ENCODE measurements at places on chromosomes 2 and 18.

DNA sequence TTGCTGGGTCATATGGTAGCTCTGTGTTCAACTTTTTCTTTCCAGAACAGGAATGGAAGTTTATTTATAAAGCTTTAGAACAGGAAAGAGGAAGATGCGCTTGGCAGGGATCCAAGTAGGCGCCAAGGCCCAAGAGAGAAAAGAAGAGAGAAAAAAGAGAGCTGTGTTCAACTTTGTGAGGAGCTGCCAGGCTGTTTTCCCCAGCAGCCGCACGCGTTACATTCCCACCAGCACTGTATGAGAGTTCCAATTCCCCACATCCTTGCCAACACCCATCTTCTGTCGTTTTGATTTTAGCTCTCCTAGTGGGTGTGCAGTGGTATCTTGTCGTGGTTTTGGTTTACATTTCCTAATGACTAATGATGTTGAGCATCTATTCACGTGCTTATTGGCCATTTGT lies 51.4 kb downstream of the KCNF1 start:
- no peak for DNase-seq

- no peak for DNase-seq
Measured at GRCh38 chr18:78856569-78857313, 122.9 kb upstream of the SALL3 start.

DNA sequence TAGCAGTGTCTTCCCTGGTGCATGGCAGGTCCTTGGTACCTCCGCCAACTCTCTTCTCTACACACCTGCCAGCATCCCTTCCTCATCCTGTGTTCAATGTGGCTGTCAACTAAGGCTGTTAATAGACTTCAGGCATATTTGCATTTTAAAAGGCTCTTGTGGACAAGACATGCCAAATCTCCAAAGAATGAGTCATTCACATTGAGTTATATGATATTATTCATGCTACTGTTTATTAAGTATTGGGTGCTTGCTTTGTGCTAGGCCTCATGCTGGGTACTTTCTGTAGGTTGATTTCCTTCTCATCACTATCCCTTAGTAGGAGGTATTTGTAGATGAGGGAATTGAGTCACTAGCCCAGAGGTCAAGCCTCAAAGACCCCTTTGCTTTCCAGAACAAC lies 5.2 kb downstream of the MYO1B start:
- DNase-seq, result no peak

DNA sequence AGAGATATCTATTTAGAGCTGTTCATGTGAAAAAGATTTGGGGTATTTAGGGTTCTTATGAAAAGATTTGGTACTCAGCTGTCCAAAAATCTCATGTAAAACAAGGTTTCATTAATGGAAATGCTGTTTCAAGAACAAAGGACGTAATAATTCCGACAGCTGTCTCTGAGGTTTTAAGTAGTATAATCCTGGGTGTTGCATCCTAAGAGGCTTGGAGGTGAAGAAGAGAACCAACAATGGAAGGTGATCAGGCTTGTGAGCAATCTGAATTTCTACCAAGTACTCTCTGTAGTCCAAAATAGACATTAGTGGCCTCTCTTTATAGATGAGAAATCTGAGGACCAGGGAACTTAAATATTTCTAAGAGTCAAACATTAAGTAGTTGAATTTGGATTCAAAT lies 205.1 kb downstream of the BABAM2 start:
- no peak for DNase-seq

- no peak for DNase-seq
Measured at GRCh38 chr18:24754583-24755253, 294.3 kb downstream of the HRH4 start.

GRCh38 chr2:10043906-10044601 lies 704 bp downstream of the KLF11 start:
- DNase-seq, result peak; percentile 75

GRCh38 chr2:232971744-232972143 lies 41.3 kb downstream of the NGEF start:
- no peak for DNase-seq

- DNase-seq, result peak; percentile 15
Measured at GRCh38 chr2:96906729-96907114, 36.8 kb upstream of the SEMA4C start.

- no peak for DNase-seq
Measured at GRCh38 chr2:27887111-27887510, 3.1 kb downstream of the RBKS start.

DNA sequence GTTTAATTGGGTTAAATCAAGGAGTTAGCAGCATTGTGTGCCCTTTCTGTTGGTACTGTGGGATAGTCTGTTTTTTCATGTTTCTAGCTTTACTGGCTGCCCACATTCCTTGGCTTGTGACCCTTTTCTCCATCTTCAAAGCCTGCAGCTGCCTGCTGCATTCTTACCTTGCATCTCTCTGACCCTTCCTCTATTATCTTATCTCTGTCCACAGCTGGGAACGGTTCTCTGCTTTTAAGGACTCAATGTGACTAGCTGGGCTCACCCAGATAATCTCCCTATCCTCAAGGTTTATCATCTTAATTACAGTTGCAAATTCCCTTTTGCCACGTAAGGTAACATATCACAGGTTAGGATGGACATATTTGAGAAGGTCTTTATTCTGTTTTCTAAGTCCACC lies 199.7 kb downstream of the KCNS3 start:
- DNase-seq, result no peak

- DNase-seq, result no peak
Measured at GRCh38 chr2:201018636-201019035, 52.8 kb downstream of the HYCC2 start.

DNA sequence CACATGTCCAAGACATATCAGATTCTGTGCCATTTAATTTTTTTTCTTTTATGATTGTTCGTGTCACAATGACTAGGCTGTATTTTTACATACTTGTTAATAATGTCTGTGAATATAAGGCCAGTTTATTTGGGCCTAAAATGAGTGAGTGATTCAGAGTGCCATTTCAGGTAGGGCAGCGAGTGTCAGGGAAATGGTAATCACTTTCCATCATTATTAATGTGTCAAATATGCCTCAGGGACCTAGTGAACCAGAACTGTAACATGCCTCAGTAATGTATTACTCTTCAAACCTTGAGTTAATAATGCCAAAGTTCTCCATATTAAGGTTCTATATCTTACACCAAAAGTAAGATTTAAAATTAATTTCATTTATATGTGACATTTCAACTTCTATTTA lies 8.6 kb downstream of the FAM171B start:
- DNase-seq, result no peak

DNA sequence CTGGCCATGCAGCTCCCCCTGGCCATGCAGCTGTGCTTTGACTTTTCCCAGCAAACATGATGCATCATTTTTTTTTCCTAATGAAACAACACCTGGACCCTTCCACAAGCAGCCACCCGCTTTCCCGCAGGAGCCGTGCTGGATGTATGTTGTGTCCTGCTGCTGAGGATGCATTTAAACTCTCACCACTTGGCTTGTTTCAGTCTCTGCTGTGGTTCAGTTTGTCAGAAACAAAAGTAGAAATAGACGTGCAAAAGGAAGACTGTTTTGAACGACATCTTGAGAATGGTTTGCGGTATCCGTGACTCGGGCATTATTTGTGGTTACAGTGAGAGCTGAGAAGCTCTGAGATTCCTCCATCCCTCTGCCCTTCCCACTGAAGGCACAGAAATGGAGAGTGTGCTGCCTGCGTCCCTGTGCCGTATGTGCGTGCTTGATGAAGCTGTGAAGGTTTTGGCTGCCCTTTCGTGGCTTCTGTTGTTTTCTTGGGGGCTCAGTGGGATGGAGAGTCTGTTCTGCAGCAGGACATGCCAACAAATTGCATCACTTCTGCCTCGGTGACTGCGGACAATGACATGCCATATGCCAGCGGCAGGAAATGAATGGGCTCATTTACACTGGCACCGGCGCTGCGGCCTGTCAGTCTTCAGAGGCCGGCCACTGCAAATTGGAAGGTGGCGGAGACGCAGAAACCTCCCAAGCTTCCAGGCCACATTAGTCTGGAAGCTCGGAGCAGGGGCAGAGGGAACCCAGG lies 417.7 kb upstream of the SALL3 start:
- DNase-seq, result no peak

DNA sequence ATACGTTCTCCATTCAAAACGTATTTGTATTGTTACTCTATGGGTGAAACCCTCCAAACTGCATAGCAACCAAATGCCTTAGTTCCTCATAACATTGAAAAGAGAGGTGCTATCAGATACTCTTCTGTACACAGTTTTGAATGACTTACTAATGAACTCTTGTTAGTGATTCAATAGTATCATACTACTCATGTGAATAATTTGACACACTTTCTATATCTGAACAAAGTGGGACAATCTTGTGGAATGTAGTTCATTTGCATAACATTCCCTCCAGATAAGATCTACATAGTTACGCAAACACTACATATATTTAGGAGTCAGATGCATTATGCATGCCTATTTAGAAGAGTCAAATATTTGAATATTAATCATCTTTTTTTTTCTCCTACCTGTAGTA lies 232.0 kb upstream of the NRXN1 start:
- DNase-seq, result no peak

DNA sequence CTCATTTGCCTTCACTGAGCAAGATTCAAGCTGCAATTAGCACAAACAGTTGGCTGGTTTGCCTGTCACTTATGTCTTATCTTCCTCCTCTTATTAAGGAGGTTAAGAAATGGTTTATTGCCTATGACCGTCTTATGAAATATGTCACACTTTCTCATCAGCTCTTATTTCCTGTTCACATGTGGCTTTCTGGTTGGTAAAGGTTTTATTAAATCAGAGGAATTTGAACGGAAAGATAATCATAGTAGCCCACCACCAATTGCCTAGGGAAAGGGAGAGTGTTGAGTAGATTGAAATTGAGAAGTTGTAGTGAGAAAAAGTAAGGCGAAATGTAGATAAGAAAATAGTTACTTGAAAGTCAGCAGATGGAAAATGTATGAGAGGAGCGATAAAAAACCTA lies 4.2 kb upstream of the IL1R1 start:
- no peak for DNase-seq

- no peak for DNase-seq
Measured at GRCh38 chr2:71362447-71362846, 30.9 kb downstream of the ZNF638 start.

- no peak for DNase-seq
Measured at GRCh38 chr2:45278365-45279078, 269.3 kb upstream of the SIX2 start.

GRCh38 chr2:28407131-28407975 lies 14.7 kb downstream of the FOSL2 start:
- no peak for DNase-seq

GRCh38 chr2:96920801-96921560 lies 51.1 kb upstream of the SEMA4C start:
- no peak for DNase-seq

DNA sequence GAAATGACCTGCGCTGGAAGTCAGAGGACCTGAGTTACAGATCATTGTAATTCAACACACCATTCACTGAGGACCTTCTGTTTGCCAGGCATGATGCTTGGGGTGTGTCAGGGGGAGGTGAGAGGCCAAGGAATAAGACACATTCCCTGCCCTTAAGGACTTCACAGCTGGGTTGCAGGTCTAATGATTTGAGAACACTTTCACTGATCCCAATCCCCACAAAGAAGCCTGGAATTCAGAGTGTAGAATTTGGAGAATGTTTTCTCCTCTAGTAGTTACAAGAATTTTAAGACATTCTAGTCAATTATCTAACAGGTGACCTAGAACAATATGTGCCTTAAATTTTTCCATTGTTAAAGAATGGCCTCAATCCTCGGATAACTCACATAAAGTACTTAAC lies 322.4 kb downstream of the TNS1 start:
- DNase-seq, result no peak

- DNase-seq, result no peak
Measured at GRCh38 chr18:12076424-12077140, 17.1 kb upstream of the ANKRD62 start.

- no peak for DNase-seq
Measured at GRCh38 chr2:109463891-109464290, 149.9 kb downstream of the SEPTIN10 start.

DNA sequence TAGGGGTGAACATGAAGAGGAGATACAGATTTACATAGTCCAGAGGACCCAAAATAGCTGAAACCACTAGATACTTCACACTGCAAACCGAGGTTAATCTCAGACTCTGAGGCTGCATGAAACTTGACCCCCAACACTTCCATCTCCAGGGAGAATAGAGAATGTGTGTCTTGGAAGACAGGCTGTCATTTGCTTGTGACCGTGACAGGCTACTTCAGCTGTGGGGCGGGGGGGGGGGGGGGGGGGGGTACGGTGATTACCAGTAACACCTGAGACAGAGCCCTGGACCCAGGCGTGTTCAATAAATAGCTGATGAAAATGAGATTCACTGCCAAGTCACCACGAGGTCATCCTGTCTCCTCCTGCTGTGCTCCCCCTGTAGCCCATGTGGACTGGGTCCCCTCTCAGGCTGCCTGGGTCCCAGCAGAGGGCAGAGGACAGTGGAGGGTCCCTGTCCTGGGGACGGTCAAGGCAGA lies 5.7 kb upstream of the KLHL29 start:
- DNase-seq, result no peak

GRCh38 chr18:23545247-23545789 lies 41.0 kb downstream of the NPC1 start:
- no peak for DNase-seq

DNA sequence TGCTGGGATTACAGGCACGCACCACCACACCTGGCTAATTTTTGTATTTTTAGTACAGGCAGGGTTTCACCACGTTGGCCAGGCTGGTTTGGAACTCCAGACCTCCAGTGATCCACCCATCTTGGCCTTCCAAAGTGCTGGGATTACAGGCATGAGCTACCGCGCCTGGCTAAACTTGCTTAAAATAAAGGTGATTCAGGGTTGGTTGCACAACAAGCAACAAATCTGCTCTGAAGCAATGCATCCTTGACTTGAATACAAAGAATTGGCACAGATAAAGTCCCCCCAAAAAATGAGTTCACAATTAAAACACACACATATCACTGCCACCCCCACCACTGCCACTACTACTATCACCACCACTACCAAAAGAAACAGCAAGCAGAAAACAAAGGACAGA lies 34.9 kb downstream of the CCDC88A start:
- no peak for DNase-seq

- DNase-seq, result no peak
Measured at GRCh38 chr2:138853761-138854160, 73.6 kb upstream of the NXPH2 start.

- no peak for DNase-seq
Measured at GRCh38 chr2:218392459-218392858, 7.2 kb upstream of the CTDSP1 start.

- no peak for DNase-seq
Measured at GRCh38 chr2:40445467-40445866, 6.4 kb downstream of the SLC8A1 start.

- DNase-seq, result no peak
Measured at GRCh38 chr2:12819721-12820120, 103.0 kb downstream of the TRIB2 start.

DNA sequence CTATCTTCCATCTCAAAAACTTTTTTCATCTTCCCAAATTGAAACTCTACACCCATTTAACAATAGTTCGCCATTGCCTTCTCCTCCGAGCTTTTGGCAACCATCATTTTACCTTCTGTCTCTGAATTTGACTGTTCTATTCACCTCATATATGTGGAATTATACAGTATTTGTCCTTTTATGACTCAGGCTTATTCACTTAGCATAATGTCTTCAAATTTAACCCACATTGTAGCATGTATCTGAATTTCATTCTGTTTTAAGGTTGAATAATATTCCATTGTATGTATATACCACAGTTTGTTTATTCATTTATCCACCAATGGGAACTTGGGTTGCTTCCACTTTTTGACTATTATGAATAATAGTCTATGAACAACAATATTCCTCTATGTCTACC lies 233.9 kb downstream of the GPD2 start:
- DNase-seq, result no peak

GRCh38 chr18:49249521-49249920 lies 210.9 kb downstream of the DYM start:
- DNase-seq, result no peak
